Muscle of arm (tissue), 14 donors: ENCODE measurements at places on chromosomes 7 and 10. TPM values are rescaled to one million over a fixed set of nuclear protein-coding genes. Genes with fewer than 3 reads are reported as not detected.

The HOXA11 gene
- polyA plus RNA-seq: 3.8 TPM

The EIF5AL1 gene
- 0.82 TPM for polyA plus RNA-seq

The ARL4A gene
- polyA plus RNA-seq: 40.1 TPM

The NEURL1 gene
- not detected for polyA plus RNA-seq

The MACC1 gene
- polyA plus RNA-seq: not detected

The C10orf53 gene
- not detected for polyA plus RNA-seq

The SEPHS1 gene
- 60.9 TPM for polyA plus RNA-seq

The SLC18A2 gene
- 1.7 TPM for polyA plus RNA-seq

The MYH16 gene
- polyA plus RNA-seq: 0.14 TPM

DNA sequence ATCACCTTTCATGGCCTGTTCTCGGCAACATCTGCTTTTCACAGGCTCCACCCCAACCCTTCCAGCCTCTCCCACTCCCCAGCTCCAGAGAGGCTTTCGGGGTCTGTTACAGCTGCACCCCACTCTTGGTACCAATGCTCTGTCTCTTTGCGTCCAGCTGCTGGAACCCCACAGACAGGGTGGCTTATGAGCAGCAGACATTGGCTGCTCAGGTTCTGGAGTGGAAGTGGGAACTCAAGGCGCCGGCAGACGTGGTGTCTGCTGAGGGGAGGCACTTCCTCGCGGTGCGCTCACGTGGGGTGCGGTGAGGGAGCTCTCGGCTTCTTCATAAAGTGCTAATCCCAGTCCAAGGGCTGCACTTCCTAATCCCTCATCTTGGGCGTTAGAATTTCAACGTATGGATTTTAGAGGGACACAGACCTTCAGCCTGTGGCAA, 185.7 kb downstream of the ELFN1 start:
- DNase-seq: no peak

GRCh38 chr7:9192969-9193368, 759.6 kb downstream of the NXPH1 start:
- DNase-seq: no peak

GRCh38 chr7:132705146-132705545, 128.9 kb upstream of the PLXNA4 start:
- no peak for DNase-seq

GRCh38 chr7:3008386-3008785, 35.3 kb downstream of the CARD11 start:
- DNase-seq: no peak

- no peak for DNase-seq
Observed at GRCh38 chr10:4120096-4120853, 335.3 kb upstream of the KLF6 start.

DNA sequence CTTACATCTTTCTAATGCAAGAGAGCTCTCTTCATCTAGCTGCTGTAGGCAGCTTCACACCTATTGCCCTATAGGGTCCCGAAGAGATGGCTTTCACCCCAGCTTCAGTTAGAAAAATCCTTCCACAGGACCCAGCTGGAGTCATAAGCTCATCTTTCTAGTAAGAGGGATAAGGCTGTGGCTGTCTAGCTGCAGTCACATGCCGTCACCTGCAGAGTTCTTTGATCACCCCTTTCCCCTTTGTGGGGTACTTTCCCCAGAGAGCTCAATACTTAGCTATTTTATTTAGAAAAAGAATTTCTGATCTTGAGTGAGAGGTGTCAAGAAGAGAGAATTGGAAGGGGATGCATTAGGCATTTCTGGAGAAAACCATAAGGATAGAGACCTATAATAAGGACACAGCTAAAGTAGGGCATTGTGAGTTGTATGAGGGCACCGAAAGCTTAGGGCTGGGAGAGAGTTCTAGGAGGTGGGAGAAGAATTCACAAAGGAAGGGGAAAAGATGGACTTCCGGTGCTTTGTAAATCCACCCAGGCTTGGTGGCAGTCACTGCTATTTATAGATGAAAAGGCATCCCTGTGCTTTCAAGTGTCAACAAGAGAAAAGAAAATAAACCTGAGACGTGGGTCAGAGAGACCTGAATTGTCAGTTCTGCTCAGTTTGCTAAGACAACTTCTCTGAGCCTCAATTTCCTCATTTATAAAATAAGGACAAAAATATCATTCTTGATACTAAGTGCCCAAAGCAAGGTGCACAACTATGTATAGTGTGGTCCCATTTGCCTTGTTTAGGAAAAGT, 11.1 kb upstream of the ST8SIA6 start:
- DNase-seq: no peak

- no peak for DNase-seq
Observed at GRCh38 chr10:29668628-29669027, 33.9 kb upstream of the SVIL start.

DNA sequence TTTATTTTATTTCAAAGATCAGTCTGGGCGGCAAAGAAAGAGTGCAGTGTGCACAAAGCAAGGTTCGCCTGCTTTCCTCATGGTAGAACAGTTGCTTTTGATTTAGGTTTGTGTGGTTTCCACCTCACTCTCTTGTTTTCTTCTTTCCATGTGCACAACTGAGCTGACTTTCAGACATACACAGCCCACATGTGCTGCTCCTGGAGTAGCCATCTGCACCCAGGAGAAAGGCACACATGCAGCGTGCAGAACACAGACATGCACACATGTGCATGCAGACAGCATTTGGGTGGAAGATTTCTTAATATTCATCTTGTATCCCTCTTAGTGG, 302.1 kb downstream of the FZD1 start:
- DNase-seq: no peak

DNA sequence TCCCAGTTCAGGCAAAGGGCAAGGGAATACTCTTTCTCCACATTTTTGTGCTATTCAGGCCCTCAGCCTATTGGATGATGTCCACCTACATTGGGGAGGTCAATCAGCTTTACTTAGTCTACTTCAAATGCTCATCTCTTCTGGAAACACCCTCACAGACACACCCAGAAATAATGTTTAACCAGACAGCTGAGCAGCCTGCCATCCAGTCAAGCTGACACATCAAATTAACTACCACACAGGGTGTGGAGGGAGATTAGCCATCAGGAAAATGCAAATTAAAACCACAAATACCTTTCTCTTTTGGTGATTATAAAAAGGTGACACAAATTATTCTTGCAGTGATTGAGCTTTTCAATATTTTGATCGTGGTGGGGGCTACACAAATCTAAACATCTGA, 74.7 kb upstream of the FZD8 start:
- no peak for DNase-seq

- no peak for DNase-seq
Observed at GRCh38 chr10:102493771-102494170, 8.7 kb downstream of the ACTR1A start.

- DNase-seq: no peak
Observed at GRCh38 chr10:72953687-72954086, 919 bp downstream of the PLA2G12B start.
